ENCODE measurements at places on chromosomes 7 and 10.
A peak's percentile ranks its signal among the peaks of the same experiment; 100 is the strongest.

GRCh38 chr10:96586419-96587263 lies at the start of gene TM9SF3:
TSS of gene TM9SF3 (minus strand) at chr10:96587012. CDS start at chr10:96586835, 177 bp downstream.
- peak; percentile 93 for DNase-seq

DNA sequence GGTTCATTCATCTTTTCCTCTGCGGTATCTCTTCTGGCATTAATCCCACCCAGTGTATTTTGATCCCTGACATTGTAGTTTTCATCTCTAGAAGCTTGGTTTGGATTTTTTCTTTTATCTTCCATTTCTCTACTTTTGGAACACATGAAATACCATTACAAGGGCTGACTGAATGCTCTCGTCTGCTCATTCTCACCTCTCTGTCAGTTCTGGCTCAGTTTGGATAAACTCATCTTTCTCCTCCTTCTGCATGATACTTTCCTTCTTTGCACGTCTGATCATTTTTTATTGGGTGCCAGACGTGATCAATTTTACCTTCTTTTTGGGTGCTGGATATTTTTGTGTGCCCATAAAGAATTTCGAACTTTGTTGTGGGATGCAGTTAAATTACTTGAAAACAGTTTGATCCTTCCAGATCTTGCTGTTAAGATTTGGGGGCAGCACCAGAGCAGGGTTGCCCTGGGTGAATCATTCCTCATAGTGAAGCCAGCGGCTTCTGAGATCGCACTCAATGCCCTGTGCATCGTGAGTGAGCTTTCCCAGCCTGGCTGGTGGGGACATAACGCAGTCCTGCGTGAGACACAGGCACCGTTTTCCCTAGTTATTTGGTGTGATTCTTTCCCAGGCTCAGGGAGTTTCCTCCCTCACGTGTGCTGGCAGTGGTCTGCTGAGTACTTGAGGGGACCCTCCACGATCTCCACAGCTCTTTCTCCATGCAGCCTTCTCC lies 53.8 kb downstream of the LHPP start:
- DNase-seq = no peak

- DNase-seq = peak; percentile 92
These were observed 31.6 kb downstream of the IL15RA start for GRCh38 chr10:5945561-5946418.

DNA sequence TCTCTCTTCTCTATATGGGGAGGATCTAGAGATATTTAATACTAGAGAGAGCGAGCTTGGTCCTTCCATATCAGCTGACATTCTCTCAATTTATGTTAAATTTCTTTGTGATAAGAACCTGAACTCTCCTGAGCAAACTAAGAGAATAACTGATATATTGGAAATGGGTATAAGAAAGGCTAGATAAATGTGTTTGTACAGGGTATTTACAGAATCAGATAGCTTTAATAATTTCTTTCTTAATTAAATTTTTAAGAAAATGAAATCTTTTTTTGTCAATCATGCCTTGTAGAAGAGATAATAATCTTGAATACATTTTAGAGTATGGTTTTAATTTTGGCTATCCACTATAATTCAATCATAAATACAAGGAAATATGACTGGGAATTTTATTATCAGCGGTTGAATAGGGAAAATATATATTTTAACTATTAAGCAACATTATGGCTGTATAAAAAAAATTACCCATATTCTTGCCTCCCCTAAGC lies 58.7 kb downstream of the ANKIB1 start:
- DNase-seq = no peak

All from AG08395 (cell line).